ENCODE measurements at places on chromosomes 11 and 22. TPM values are rescaled to one million over a fixed set of nuclear protein-coding genes. Genes with fewer than 3 reads are reported as not detected.

ZC3H7B gene
- 51.7 TPM for total RNA-seq

E2F8 gene
- total RNA-seq = 26.8 TPM

PRR33 gene
- total RNA-seq = not detected

ALKBH3 gene
- total RNA-seq = 26.9 TPM

CPSF7 gene
- 65.8 TPM for total RNA-seq

APBB1 gene
- 6.6 TPM for total RNA-seq

EXPH5 gene
- 41.8 TPM for total RNA-seq

RFPL2 gene
- total RNA-seq = not detected

CCDC73 gene
- total RNA-seq = not detected

ST14 gene
- total RNA-seq = 537 TPM

KRTAP5-7 gene
- total RNA-seq = 0.24 TPM

GAS2 gene
- 2.3 TPM for total RNA-seq

C11orf52 gene
- total RNA-seq = 7.3 TPM

GRIA4 gene
- 0.69 TPM for total RNA-seq

C11orf16 gene
- not detected for total RNA-seq

CHEK1 gene
- total RNA-seq = 15.6 TPM

MPZL3 gene
- 27.8 TPM for total RNA-seq

HBD gene
- not detected for total RNA-seq

SMIM35 gene
- total RNA-seq = not detected

RRP8 gene
- 17.5 TPM for total RNA-seq

OTOG gene
- not detected for total RNA-seq

RBMXL2 gene
- not detected for total RNA-seq

C22orf31 gene
- 0.32 TPM for total RNA-seq

MRGPRF gene
- 3.0 TPM for total RNA-seq

OR51E2 gene
- 0.30 TPM for total RNA-seq

SAA2 gene
- total RNA-seq = 4.2 TPM
